ENCODE measurements at places on chromosomes 3 and 15.

DNA sequence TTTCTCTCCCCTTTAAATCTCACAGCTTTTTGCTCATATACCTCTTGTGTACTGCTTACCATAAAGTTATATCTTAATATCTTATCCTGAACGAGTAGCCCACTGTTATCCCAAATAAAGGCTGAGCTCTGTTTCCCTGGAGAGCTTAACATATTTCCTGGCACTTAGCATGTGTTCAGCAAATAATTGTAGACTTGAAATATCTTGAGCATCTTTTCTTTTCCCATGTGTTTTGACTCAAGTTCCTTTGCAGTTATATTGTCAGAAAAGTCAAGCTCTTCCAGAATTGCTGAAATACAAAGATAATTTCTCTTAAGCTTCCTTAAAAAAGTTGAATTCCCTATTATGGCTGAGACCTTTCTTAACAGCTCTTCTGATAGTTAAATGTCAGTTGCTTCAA lies 150.5 kb downstream of the LPP start:
- no peak for DNase-seq

GRCh38 chr3:178507507-178508442 lies 28.5 kb upstream of the KCNMB2 start:
- DNase-seq = no peak

DNA sequence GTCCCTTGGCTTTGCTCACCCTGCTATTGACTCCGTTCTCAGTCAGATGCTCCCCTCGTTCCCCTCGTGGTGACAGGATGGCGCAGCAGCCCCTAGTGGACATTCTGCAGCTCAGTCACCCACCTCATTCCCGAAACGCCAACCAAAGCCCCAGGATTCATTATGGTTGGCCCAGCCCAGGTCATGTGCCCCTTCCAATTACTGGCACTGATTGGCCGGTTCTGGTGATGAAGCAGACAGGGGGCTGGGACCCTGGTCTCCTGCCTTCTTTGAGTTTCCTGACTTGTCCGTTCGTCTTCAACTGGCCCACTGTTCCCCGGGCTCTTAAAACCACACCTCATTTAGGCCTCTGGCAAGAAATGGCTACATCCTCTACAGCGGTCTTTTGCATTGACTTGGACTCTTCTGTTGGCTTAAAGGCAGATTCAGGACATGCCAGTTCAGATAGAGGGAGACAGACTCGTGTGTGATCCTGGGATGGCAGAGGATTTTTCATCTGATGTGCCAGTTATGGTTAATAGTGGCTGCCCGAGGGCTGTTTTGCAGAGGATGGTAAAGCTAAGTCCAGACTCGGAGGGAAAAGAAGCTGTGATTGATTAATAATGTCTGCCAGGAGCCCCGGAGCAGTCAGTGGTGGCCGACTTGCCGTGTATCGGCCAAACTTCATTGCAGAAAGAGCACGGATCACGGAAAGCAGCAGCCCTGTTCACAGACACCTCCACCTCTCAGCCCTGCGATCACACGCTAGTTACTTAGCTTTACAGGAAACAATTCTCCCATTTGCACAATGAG lies 37.8 kb downstream of the LSM3 start:
- peak; percentile 69 for DNase-seq

GRCh38 chr3:115397433-115397832 lies 225.9 kb upstream of the GAP43 start:
- no peak for DNase-seq

GRCh38 chr3:101561630-101562328 lies at the start of gene TRMT10C:
Gene TRMT10C (plus strand): TSS chr3:101561868. CDS start chr3:101564782, 2,914 bp downstream.
- peak; percentile 96 for DNase-seq

GRCh38 chr3:88809993-88810392 lies 297.4 kb upstream of the EPHA3 start:
- DNase-seq = no peak

GRCh38 chr15:68618908-68619698 lies 40.3 kb downstream of the CORO2B start:
- DNase-seq = no peak

DNA sequence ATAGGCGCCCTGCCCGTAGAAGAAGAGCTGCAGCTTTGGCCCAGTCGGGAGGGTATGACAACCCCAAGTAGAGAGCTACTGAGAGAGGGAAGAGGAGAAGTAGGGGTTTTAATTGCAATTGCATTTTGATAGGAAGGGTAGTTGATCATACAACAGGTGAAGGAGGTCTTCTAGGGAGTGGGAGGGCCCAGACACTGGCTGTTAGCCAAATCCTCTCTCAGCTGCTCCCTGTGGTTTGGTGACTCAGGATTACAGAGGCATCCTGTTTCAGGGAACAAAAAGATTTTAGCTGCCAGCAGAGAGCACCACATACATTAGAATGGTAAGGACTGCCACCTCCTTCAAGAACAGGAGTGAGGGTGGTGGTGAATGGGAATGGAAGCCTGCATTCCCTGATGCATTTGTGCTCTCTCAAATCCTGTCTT lies 408.9 kb upstream of the THBS1 start:
- no peak for DNase-seq

- DNase-seq = no peak
Observed at GRCh38 chr3:31438742-31439141, 94.0 kb upstream of the STT3B start.

GRCh38 chr15:47762621-47763020 lies 45.3 kb downstream of the SEMA6D start:
- no peak for DNase-seq

- DNase-seq = no peak
Observed at GRCh38 chr3:197174927-197175326, 123.5 kb downstream of the DLG1 start.

GRCh38 chr15:44009038-44009437 lies 182.2 kb downstream of the WDR76 start:
- no peak for DNase-seq

DNA sequence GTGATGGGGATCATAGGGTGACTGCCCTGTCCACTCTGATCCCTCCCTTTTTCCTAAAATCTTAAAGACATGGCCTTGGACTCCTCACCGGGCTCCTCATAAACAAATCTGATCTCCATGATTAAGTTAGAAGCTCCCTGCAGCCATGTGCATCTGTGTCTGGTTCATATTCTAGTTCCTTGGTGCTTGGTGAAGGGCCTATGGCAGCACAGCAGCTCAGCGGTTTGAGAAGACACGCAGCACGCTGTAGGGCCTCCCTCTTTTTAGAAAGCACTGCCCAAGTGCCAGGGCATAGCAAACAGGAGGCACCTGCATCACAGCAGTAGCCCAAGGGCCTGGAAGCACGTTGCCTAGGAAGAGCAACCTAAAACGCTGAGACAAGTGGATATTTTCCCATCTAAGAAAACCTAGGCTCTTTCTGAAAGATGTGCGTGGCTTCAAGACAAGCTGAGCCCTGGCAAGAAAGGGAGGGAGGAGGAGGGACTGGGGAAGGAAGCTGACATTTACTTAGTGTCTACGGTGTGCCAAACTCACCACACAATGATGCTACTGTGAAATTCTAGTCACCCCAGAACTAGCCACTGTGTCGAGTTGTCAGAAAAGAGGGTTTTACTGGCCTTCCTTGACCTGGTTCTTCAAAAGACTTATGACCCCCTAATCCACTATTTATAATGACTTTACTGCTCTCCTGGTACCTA lies 14.9 kb upstream of the ULK3 start:
- no peak for DNase-seq

DNA sequence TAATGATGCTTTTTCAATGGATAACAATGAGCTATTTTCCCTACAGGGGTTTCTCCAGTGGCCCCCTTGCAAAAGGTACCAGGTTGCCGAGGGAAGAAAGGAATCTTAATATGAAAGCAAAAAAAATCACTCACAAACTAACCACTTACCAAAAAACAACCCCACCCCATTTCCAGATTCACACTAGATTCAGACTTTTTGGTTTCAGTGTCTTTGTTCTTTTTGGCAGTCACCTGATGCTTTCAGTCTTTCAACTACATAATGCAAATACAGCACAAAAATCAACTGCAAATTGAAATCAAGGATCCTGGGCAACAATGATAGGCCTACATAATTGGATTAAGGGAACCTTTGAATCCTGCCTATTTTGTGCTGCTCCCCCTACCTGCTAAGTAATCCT lies 71.1 kb upstream of the RAP2B start:
- no peak for DNase-seq

GRCh38 chr3:10224794-10225665 lies 23.2 kb upstream of the TATDN2 start:
- peak; percentile 69 for DNase-seq

DNA sequence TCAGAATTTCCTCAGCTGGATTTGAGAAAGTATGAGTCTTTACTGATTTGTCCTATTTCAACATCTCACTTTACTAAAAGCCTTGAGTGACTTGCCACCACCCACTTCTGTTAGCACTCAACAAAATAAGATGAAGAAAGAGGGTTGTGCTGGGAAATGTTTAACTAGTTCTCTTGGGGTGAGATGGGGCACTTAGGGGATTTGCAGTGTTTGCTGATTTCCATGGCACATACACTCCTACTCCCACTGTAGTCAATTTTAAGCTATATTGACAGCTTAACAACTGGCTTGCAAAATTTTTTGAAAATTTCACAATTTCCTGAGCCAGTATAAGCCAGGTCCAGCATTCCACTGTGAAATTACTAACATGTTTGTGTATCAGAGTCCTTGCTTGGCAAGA lies 463.1 kb upstream of the ARHGEF26 start:
- DNase-seq = no peak

DNA sequence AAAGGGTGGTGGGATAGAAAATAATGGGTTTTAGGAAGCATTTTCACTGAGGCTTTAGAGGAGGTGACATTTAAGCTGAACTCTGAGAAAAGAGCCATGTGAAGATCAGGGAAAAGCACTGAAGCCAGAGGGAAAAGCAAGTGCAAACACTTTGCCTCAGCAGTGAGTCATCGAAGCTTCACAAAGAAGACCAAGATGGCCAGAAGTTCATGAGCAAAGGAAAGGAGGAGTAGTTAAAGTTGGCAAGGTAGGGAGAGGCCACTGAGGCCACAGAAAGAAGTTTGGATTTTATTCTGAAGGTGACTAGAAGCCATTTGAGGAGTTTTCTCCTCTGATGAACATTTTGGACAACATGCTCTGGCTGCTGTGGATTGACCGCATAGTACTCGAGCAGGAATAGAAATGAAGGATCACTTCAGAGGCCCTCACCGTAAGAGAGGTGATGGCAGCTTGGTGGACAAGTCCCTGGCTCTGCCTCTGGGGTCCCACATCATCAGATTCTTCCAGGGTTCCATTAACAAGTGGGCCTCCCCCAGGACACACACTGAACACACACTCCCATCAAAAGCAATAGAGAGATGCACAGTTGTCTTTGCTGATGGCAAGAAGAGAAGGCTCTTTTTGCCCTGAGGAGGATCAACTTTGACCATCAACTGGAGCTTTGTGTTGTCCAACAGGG lies 75.5 kb downstream of the TOP2B start:
- no peak for DNase-seq

DNA sequence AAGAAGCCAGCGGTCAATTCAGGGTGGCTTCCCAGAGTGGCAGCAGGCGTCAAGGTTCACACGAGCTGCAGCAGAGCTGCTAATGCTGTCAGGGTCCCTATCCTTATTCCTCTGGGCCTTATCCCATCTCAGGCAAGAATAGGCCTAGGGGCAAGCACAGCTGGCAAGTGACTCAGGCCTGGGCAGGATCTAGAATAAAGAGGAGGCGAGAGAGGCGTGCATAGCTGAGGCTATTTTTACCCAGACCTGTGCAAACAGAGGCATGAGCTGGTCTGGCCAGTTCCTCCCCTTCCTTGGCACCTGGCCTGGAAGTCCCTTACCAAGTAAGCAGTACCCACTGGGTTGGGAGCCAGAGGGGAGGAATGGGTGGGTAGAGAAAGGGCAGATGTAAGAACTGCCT lies 12.2 kb upstream of the VIPR1 start:
- no peak for DNase-seq

DNA sequence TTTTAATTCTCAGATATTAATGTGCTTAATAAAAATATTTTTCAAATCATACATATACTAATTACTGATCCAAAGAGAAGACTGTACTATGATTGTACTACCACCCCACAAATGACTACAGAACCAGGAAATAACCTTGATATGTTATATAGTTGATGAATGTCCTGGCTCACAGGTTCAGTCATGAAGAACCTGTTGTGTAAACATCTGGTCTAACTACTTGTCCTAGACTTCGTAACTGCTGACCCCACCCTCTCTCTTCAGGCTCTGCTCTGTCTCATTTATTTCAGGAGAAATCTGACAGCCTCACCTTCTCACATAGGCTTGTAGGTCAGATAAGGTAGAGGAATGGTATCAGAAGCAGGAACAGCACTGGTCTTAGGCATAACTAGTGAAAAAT lies 14.7 kb upstream of the CSTA start:
- no peak for DNase-seq

GRCh38 chr3:4741404-4742307 lies 237.6 kb upstream of the BHLHE40 start:
- no peak for DNase-seq

- no peak for DNase-seq
Observed at GRCh38 chr3:108552267-108553159, 36.7 kb downstream of the CIP2A start.

GRCh38 chr15:96073908-96074307 lies 256.6 kb upstream of the NR2F2 start:
- no peak for DNase-seq

DNA sequence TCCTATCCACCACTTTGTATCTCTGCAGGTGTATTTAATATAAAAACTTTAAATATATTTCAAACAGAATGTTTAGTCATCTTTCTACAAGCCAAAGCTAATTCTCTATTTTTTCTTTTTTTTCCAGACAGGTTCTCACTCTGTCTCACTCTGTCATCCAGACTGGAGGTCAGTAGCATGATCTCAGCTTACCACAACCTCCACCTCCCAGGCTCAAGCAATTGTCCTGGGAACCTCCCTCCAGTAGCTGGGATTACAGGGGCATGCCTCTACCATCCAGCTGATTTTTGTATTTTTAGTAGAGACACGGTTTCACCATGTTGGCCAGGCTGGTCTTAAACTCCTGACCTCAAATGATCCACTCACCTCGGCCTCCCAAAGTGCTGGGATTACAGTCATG lies 202.6 kb downstream of the VGLL3 start:
- DNase-seq = no peak

DNA sequence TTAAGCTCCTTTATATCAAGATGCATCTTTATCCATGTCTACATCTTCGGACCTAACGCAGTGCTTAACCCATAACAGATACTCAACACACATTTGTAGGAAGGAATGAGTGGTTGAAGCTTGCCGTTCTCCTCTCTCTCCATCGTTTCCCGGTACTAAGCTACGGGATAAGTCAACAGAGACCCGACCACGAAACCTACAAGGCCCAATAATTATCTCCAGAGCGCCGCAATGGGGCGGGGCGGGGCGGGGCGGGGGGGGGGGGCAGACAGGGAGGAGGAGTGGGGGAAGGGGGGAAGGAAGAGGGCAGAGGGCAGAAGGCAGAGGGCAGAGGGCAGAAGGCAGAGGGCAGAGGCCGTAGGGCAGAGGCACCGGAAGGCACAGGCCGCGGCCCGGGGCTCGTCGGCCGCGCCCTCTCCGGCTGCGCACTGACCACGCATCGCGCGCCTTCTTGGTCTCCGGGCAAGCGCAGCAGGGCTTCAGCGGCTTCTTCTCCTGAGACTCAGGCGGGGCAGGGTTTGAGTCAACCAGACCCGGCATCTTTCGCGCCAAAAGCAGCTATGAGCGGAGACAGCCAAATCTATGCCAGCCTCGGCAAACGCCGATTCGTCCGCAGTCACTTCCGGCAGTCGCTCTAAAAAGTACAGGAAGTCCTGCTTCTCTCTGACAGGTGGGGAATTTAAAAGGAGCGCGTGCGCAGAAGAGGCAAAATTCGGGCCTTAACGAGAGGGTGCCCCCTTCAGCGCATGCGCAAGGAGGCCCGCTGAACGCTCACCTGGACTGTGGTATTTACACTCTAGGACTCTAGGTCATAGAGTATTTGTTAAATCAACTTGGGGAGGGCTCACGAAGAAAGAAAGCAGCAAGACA lies at the start of gene COX17:
Gene COX17, minus strand, starts transcription at position 636 of the 870 bp plus-strand sequence. Its CDS starts 96 bp downstream, at position 540.
- peak; percentile 94 for DNase-seq

Measured in activated naive CD4-positive, alpha-beta T cell treated with Interleukin-2 at 50 U/mL for 16 hours (primary cell).